Suppressor macrophage treated with lipopolysaccharide for 4 hours (primary cell): ENCODE measurements at places on chromosomes 6 and 20.
A peak's percentile ranks its signal among the peaks of the same experiment; 100 is the strongest.

- DNase-seq = no peak
Observed at GRCh38 chr20:33160681-33161080, 7.3 kb upstream of the BPIFA2 start.

DNA sequence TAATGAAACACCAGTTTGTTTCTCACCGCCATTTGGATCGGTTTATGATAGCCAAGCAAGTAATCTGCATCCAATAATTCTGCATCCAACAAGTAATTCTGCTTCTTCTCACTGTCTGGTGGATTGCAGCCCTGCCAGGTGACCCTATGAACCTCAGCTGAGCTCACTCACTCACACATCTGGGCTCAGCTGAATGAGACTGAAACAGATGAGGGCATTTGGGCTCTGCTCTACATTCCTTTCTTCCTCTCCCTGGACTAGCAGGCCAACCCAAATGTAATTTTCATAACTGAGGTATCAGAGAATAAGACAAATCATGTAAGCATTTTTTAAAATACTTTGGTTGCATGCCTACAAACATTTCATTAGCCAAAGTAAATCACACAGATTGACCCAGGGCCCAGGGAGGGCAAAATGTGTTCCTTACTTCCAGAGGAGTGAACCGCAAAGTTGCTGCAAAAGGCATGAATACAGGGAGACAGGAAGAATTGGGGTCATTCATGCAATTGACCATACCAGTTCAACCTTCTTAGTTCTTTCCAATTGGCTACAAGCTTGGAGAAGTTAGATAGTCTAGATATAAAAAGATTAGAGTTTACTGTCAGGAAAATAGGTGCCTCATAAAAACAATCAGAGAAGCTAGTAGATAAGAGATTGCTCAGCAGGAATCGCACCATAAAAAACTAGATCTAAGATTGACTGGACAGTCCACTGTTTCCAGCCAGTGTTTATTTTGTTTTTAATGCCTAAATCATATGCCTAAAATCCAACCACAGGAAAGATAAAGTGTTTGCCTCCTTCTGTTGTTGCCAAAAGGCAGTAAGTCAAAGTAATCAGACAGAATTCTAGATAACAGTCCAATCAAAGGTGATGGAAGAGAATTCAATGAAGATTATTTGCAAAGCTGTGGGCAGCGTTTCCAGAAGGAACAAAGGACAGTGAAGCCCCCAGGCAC lies 43.7 kb downstream of the CBLN4 start:
- DNase-seq = no peak

DNA sequence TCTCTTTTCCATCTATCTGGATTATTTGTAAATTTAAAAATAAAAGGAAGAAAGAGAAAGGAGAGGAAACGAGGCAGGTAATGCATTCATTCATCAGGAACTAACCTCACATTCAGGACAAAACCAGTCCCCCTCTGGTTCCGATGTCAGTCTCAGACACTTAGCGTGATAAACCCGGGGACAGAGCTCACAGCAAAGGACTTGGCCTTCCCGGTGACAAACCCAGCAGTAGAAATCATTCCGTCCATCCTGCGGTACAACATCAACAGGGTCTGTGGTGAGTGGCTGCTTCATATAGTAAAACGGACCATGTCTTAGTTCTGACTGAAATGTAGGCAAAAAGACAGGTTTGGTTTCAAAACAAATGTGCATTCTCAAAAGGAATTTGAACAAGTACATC lies 57.9 kb downstream of the ZMYND8 start:
- no peak for DNase-seq

- no peak for DNase-seq
Observed at GRCh38 chr6:106628658-106629102, 618 bp downstream of the RTN4IP1 start.

GRCh38 chr6:24517659-24518543 lies 23.1 kb downstream of the ALDH5A1 start:
- peak; percentile 61 for DNase-seq

GRCh38 chr6:75210885-75211739 lies 5.3 kb upstream of the COL12A1 start:
- DNase-seq = peak; percentile 85

- peak; percentile 93 for DNase-seq
Observed at GRCh38 chr6:37051138-37052026, 45.9 kb downstream of the FGD2 start.
